Adrenal gland (tissue), 19 donors: ENCODE measurements at places on chromosomes 11 and 22. TPM values are rescaled to one million over a fixed set of nuclear protein-coding genes. Genes with fewer than 3 reads are reported as not detected.

- H3K27me3 ChIP-seq = peaks cover 4% of the 10 kb centered on the region
- no peaks in the 10 kb centered on the region for H3K4me1 ChIP-seq
- H3K4me3 ChIP-seq = no peak overlapping the region
- no peaks in the 10 kb centered on the region for H3K36me3 ChIP-seq
- DNase-seq = peak; percentile 13
- no peak overlapping the region for H3K27ac ChIP-seq
These were observed 22.2 kb upstream of the UBASH3B start for GRCh38 chr11:122633219-122633829.

The PRPF19 gene
- 97.1 TPM for total RNA-seq

- H3K27ac ChIP-seq = peak overlapping the region; percentile 23
- H3K4me1 ChIP-seq = peaks cover 14% of the 10 kb centered on the region
- H3K27me3 ChIP-seq = no peaks in the 10 kb centered on the region
- no peaks in the 10 kb centered on the region for H3K36me3 ChIP-seq
- H3K4me3 ChIP-seq = no peak overlapping the region
These were observed 579.7 kb upstream of the CCDC90B start for GRCh38 chr11:83865636-83866461.

DNA sequence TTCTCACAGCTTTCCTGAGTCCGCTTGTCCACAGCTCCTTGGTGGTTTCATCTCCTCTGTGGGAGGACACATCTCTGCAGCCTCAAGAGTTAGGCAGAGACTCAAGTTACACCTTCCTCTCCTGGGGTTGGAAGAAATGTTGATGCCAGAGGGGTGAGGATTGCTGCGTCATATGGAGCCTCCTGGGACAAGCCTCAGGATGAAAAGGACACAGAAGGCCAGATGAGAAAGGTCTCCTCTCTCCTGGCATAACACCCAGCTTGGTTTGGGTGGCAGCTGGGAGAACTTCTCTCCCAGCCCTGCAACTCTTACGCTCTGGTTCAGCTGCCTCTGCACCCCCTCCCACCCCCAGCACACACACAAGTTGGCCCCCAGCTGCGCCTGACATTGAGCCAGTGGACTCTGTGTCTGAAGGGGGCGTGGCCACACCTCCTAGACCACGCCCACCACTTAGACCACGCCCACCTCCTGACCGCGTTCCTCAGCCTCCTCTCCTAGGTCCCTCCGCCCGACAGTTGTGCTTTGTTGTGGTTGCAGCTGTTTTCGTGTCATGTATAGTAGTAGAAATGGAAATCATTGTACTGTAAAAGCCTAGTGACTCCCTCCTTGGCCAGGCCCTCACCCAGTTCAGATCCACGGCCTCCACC is 11.7 kb downstream of the RASD2 start:
- H3K4me3 ChIP-seq = no peak overlapping the region
- no peaks in the 10 kb centered on the region for H3K27me3 ChIP-seq
- H3K27ac ChIP-seq = no peak overlapping the region
- DNase-seq = peak; percentile 29

DNA sequence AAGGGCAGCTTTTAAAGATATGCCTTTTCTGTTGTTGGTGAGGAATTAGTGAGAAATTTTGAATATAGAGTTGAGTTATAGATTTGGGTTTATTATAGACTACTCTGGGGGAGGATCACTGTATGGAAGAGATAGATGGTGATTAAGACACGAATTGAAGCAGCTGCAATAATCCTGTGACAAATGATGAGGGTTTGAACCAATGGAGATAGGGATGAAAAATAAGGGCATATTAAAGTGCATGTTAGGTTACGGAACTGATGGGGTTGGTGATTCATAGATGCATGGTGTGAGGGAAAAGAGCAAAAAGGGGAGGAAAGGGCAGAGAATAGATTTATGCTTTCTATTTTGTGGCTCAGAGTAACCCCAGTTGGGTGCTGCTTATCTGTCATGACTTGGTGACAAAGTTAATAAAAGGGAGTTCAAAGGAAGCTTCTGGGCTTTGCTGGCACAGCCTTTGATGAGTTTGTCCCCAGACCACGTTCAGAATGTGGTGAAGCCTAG is 11.8 kb downstream of the C11orf87 start:
- no peak overlapping the region for H3K27ac ChIP-seq
- H3K36me3 ChIP-seq = no peaks in the 10 kb centered on the region
- DNase-seq = no peak
- peaks cover 5% of the 10 kb centered on the region for H3K27me3 ChIP-seq
- no peak overlapping the region for H3K4me3 ChIP-seq
- no peaks in the 10 kb centered on the region for H3K4me1 ChIP-seq

DNA sequence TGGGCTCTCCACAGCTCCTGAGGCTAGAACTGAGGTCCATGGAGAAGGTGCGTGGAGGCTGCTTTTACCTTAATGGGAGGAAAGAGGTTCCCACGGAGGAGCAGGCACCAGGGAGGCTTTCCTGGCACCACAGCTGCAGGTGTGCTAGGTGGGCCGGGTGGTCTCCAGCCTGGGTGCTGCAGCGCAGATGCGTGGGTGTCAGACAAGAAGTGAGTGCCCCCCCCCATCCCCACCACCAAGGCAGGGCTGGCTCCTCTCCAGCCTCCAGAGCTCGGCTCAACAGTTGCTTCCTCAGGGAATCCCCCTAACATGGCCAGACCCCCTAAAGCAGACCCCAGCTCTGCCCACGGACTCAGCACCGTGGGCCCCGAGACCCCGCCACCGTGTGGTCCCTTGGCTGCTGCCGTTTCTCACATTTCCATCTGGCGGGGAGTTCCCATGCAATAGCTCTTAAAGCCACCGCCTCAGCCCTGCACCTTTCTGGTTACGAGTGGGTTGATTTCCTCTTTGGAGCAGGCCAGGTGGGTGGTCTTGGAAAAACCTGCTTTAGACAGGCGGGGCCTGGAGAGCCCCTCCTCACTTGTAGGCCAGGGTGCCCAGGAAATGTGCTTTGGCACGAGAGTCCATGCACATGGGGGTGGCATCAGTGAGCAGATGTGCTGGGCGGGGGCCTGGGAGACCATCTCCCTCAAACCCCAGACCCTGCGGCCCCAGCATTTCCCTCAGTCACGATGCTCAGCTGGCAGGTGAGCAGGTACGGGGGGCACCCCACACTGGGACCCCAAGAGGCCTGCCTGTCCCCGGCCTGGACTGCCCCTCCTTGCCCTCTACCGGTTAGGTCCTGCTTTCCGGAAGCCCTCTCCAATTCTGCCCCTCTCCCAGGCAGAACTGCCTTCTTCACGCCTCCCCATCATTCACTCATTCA is 93.7 kb downstream of the ARHGAP8 start:
- H3K36me3 ChIP-seq = no peaks in the 10 kb centered on the region
- no peak overlapping the region for H3K27ac ChIP-seq
- H3K4me1 ChIP-seq = no peaks in the 10 kb centered on the region
- H3K4me3 ChIP-seq = no peak overlapping the region
- H3K27me3 ChIP-seq = no peaks in the 10 kb centered on the region
- no peak for DNase-seq

DNA sequence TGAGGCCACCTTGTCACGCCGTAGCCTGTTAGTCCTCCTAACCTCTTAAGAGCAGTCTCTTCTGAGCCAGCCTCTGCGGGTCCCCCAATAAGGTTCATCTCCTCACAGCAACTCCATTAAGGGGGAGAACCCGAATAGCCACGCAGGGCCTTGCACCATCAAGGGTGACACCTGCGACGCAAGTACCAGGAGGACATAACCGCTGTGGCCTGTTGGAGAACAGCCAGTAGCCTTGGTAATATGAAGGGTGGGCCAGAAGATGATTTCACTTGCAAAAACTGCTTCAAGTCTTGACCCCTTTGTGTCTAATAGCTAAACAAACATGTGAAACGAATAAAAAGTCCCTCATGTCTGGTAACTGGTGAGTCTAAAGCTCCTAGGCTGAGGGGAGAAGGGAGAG is 14.8 kb downstream of the ARFGAP2 start:
- no peaks in the 10 kb centered on the region for H3K36me3 ChIP-seq
- H3K4me3 ChIP-seq = no peak overlapping the region
- no peak for DNase-seq
- H3K4me1 ChIP-seq = peaks cover 14% of the 10 kb centered on the region
- no peaks in the 10 kb centered on the region for H3K27me3 ChIP-seq

The HTR3A gene
- total RNA-seq = 0.15 TPM

DNA sequence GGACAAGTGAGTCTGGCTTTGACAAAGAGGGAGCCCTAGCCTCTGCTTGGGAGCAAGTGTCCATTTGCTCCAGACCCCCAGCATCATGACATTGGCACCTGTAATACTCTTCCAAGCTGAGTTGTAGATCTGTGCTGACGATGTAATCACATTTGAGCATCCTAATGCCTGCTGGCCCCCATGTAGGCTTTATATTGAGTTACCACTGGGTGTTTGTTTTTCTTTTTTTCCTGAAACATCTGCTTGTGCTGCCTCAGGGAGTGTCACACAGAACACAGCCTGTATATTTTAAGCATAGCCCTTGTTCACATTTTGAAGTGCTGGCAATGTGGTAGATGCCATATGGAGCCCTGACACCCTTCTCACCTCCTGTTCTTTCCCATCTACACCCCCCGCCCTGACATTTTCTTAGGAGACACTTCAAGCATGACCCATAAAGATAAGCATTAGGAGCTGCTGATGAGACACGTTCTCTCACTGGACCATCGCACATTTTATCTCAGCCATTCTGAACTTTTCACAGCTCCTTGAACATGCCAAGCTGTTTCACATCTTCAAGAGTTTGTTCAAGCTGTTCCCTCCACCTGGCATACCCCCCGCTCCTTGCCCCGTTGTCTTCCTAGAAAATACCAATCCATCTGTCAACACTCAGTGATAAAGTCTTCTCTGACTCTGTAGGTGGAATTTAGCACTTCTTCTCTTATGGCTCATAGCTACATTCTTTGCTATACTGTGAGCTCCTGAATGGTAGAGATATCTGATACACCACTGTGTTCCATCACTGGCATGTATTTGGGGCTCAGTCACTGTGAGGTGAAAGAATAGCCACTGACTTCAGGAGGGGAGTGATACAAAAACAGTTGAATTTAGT is 128.7 kb downstream of the TRIM44 start:
- no peaks in the 10 kb centered on the region for H3K27me3 ChIP-seq
- no peaks in the 10 kb centered on the region for H3K36me3 ChIP-seq
- DNase-seq = no peak
- H3K4me1 ChIP-seq = no peaks in the 10 kb centered on the region
- no peak overlapping the region for H3K27ac ChIP-seq
- H3K4me3 ChIP-seq = no peak overlapping the region

The SERPING1 gene
- total RNA-seq = 96.9 TPM

GRCh38 chr11:104259121-104259610 is 95.2 kb upstream of the PDGFD start:
- no peak overlapping the region for H3K27ac ChIP-seq
- DNase-seq = no peak
- H3K27me3 ChIP-seq = no peaks in the 10 kb centered on the region
- no peaks in the 10 kb centered on the region for H3K4me1 ChIP-seq
- no peak overlapping the region for H3K4me3 ChIP-seq
- no peaks in the 10 kb centered on the region for H3K36me3 ChIP-seq

DNA sequence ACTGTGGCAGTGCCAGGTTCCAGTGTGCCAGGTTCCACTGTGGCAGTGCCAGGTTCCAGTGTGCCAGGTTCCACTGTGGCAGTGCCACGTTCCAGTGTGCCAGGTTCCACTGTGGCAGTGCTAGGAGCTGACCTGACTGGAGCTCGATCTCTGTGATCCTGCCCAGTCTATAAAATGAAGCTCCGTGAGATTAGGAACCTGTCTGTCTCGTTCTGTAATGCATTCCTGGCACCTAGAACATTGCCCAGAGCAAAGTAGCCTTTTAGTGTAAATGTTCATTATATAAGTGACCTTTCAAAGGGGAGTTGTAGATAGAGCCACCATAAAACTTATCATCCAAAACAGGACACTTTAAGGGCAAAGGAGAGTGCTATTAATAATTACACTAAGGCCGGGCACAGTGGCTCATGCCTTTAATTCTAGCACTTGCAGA is 36.0 kb downstream of the ART5 start:
- no peak overlapping the region for H3K27ac ChIP-seq
- H3K4me3 ChIP-seq = no peak overlapping the region
- H3K4me1 ChIP-seq = no peaks in the 10 kb centered on the region
- no peaks in the 10 kb centered on the region for H3K27me3 ChIP-seq
